ENCODE measurements at places on chromosomes 6 and 20.

GRCh38 chr20:62666736-62667529 is 24.6 kb downstream of the SLCO4A1 start:
- DNase-seq, result peak; percentile 80

- peak; percentile 92 for DNase-seq
Observed at GRCh38 chr6:74826263-74826662, 379.6 kb downstream of the COL12A1 start.

GRCh38 chr6:5996714-5997419 is 9.9 kb downstream of the NRN1 start:
- DNase-seq, result peak; percentile 69

- DNase-seq, result peak; percentile 72
Observed at GRCh38 chr20:47529840-47530239, 28.2 kb downstream of the NCOA3 start.

DNA sequence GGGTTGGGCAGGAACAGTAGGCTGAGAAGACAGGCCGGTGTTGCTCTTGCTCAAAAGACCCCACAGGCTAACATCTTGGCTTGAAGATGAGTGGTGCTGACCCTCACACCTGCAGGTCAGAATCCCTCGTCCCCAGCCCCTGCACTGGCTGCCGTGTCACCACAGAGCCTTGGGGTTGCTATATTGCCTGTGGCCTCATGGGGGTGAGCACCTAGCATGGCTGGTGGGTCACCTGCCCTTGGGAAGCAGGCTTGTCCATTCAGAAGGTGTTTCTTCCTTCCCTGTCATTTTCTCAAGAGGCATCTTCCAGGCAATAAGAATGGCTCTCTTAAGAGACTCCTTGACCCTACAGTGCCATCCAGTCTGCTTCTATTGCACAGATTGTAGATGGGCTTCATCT is 7.7 kb downstream of the SLC22A16 start:
- DNase-seq, result no peak

- DNase-seq, result peak; percentile 96
Observed at GRCh38 chr6:14476793-14477531, 359.4 kb downstream of the CD83 start.

GRCh38 chr20:43755390-43755789 is 28.6 kb upstream of the GTSF1L start:
- no peak for DNase-seq

DNA sequence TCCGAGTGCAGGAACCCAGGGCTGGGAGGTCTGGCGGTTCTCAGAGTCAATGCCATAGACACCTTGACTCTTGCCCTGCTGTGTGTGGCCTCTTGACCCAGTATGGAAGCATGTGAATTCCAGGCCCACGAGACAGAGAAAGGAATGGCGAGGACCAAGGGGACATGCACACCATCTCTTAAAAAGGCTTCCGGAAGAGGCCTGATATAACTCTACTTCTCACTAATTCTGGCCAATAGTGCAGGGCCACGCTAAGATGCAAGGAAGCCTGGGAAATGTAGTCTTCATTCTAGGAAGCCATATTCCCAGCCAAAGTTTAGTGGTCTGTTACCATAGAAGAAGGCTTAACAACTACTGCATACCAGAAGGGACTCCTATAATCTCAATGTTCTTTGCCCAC is 177.0 kb upstream of the KCNG1 start:
- DNase-seq, result no peak
